SK-N-DZ (cell line): ENCODE measurements at places on chromosomes 1 and 21.

- no peak for DNase-seq
These were observed 18.0 kb upstream of the ZNF678 start for GRCh38 chr1:227545361-227545760.

GRCh38 chr1:206447792-206448191 lies 22.5 kb upstream of the IKBKE start:
- DNase-seq = no peak

GRCh38 chr1:9842781-9843575 lies 19.2 kb upstream of the CLSTN1 start:
- DNase-seq = no peak

DNA sequence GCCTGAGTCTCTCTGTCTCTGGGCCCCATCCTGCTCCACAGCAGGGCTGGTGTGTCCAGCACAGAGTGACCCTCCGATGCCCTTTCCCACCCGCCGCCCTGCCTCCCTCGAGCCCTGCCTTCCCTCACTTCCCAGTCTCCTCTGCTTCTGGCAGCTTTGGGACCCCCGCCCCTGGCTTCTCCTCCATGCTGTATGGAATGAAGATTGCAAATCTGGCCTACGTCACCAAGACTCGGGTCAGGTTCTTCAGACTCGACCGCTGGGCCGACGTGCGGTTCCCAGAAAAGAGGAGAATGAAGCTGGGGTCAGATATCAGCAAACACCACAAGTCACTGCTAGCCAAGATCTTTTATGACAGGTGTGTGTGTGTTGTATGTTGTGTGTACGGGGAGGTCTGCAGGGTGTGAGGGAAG lies 14.3 kb downstream of the MOV10 start:
- no peak for DNase-seq

GRCh38 chr1:84170171-84170570 lies 26.1 kb downstream of the PRKACB start:
- DNase-seq = no peak

DNA sequence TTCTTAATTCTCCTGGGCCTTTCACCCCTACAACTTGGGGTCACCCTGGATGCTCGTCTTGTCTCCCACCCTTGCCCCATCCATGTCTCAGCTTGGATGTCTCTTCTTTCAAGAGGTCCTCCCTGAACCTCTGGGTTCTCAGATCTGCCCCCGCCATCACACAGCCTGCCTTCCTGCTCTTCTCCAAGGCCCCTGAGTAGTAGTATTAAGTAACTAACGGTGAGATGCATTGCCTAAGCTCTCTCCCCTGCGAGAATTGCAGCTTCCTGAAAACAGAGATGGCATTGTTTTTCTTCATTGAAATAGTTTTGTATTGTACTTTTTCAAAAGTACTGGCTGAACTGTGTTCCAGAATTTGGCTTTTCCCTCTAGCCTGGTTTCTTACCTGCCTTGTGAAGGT lies 16.0 kb downstream of the MIIP start:
- DNase-seq = no peak

- DNase-seq = no peak
These were observed 15.4 kb upstream of the OTUD3 start for GRCh38 chr1:19866758-19867157.

- DNase-seq = no peak
These were observed 8.1 kb downstream of the NCF2 start for GRCh38 chr1:183582021-183582713.

- DNase-seq = peak; percentile 22
These were observed 616.9 kb downstream of the KIF26B start for GRCh38 chr1:245771511-245772281.

DNA sequence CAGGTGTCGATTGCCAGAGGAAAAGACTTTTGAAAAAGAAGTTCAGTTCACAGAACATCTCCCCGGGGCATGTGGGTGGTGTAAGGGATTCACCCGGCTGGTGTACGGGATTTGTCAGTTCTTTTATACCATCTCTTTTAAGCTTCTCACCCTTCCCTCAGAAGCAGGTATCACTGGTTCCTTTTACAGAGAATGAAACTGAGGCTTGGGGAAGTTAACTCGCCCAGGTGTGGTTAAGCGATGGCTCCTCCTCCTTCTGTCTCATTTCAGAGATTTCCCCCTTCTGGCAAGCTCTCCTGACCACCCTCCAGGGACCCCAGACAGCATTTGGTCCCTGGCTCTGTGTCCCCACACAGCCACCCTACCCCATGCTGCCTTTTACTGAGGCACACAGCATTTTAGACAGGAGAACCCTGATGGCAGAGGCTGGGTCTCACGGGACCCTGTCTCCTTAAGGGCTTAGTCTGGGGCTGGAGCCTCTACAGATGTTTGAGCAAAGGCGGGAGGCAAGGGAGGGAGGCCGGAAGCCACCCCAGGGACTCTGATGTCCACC lies 2.8 kb upstream of the ECE1 start:
- DNase-seq = no peak

DNA sequence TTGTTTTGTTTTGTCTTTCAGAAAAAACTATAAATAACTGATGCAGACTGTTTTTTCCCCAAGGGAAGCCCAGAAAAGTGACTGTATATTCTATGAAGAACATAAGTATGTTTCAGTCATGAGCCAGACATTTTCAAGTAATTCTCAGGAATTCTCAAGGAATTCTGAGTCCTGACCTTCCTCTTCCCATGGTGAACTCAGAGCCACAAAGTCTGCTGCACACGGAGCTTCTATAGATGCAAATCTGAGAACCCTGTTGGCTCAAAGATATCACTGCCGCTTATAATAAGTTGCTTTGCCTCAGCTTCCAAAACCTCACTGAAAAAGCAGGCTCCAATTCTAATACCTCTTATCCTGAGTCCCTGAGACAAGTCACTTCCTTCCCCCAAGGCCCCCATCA lies 418.5 kb upstream of the RUNX1 start:
- no peak for DNase-seq

GRCh38 chr1:165068741-165069140 lies 287.8 kb downstream of the LMX1A start:
- no peak for DNase-seq

DNA sequence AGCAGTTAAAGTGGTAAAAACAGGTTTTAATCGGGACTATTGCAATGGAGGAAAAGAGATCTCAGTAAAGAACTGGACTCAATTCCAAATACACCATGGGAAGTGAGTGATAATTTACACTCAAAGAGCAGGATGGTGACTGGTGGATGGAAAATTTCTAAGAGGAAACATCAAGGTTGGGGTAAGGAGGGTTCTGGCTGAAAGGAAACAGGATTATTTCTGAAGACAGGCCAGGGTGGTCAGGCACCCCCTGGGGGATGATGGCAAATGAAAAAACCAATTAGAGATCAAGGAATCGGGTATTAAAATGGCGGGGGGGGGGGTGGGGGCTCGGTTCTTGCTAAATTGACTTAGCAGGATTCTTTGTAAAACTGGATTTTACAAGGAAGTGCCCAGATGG lies 12.3 kb upstream of the HSD11B1 start:
- no peak for DNase-seq

DNA sequence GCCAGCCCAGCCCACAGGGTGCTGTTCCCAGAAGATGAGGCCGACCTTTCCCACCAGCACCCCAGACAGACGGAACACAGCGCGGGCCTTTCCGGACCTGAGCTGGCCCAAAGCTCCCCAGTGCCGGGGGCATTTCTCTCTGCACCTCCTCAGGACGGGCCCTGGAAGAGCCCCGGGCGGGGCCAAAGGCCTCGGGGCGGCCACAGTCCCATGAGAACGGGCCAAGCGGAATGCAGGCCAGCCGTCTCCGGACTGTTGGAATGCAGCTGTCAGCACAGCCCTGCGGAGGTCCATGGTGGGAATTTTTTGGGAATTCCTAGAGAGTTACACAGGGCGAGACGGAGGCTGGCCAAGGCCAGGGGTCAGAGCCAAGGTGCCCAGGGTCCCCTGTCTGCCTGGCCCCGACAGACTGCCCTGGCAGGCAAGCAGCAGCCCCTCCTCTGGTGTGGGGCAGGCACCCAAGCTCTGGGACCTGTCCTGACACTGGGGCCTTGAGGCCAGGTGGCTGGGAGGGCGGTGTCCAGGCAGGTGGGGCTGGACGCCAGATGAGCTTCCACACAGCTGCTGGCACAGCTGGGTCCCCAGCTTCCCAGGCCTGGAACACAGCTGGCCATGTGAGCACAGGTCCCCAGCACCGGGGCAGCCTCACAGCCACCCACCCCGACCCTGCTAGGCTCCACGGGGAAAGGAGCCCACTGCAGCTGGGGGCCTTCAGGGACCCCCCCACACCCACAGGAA lies 63.0 kb downstream of the MEGF6 start:
- no peak for DNase-seq

- no peak for DNase-seq
These were observed 62.1 kb upstream of the TTC34 start for GRCh38 chr1:2863648-2863963.

- no peak for DNase-seq
These were observed 8.2 kb downstream of the DNALI1 start for GRCh38 chr1:37564892-37565291.

DNA sequence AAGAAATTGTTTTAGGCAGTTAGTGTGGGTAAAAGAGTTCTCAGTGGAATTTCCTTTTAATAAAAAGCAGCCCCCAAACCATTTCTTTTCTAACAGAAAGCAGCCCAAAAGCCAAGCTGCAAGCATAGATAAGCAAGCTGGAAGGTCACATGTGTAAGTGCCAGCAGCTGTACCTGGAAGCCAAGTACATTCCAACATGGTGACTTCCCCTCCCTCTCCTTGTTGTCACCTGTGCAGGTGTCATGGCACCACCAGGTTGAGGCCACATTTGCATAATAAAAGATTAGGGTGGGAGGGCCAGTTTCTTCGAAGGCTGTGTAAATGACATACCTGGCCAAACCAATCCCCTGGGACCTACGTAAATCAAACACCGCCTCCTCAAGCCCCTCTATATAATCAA lies 240.3 kb upstream of the RAB4A start:
- DNase-seq = no peak

GRCh38 chr1:45348966-45349677 lies 8.9 kb upstream of the MUTYH start:
- no peak for DNase-seq

GRCh38 chr1:204041803-204042505 lies 31.0 kb upstream of the SOX13 start:
- no peak for DNase-seq

DNA sequence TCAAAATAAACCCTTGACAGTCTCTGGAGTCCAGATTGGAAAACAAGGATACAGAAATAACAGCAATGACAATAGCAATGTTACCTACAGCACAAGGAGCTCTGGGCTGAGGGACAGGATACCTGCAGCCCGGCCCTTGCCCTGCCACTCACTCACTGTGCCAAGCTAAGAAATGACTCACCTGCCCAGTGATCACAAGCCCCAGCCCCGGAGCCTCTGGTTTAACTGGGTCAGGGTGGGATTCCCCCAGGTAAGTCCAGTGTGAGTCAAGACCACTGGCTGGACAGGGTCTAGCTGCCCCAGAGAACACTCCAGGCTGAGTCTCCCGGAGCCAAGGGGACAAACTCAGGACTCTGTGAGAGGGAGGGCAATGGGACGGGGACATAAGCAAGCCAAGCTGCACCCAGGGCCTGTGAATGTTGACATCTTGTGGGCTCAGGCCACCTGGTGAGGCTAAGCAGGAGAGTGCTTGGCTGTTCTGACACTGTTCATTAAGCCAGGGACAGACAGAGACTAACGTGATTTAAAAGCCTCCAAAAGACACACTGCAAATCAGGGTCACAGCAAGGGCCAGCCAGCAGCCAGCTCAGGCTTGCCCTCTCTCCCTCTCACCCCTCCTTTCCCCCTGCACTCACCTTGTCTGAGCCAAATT lies 64.1 kb downstream of the MIS18A start:
- DNase-seq = peak; percentile 70

DNA sequence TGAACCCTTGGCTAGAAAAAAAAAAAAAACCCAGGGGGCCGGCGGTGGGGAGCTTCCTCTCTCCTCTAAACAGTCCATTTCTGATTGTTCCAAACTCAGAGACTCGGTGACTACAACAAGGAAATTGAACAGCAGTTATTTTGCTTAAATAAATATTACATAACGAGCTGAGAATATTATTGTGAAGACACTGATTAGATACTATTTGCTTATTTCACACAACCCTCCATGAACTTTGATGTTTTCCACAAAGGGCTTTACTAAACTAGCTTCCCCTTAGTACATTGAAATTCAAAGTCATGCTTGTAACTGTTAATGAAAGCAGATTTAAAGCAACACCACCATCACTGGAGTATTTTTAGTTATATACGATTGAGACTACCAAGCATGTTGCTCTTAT lies at the start of gene CFHR5:
TSS of gene CFHR5 (plus strand) at position 279 of the 400 bp plus-strand sequence. CDS start at position 388, 109 bp downstream.
- DNase-seq = no peak

DNA sequence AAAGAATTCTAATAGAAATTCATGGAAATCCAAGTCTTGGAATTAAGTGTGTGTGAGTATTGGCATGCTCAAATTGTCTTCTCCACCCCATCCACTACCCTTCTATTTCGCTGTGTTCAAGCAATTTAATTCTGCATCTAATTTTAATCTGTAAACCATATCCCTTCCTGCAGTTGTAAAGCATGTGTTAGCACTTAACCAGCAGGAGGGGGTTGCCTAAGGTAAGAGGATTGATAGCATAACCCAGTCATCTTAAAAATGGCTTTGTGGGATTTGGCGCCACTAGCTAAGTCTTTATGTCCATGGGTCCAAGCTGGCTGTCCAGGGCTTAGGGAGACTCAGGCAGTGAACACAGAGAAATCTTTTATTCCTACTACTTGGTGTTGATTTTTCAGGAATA lies 210.3 kb downstream of the PTPRC start:
- peak; percentile 84 for DNase-seq

GRCh38 chr1:185453496-185454192 lies 136.6 kb upstream of the IVNS1ABP start:
- no peak for DNase-seq

DNA sequence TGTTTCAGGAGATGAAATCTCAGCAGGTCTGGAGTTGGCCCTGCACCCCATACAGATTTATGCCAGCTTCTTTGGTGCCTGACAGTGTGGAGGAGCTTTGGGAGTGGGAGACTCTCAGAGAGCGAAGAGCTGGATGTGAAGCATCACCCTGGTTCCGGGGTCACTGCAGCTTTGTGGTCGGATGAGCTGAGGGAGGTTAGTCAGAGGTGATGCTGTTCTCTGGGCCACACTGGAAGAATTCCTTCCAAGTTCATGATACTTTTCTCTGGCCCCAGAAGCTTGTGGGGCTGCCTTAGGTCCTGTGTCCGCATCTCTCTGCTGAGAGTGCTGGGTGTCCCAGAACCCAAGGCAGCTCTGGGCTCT lies 467.8 kb downstream of the CAMTA1 start:
- no peak for DNase-seq

- DNase-seq = no peak
These were observed 84.2 kb downstream of the CDC7 start for GRCh38 chr1:91584878-91585277.
